ENCODE measurements at places on chromosomes 3 and 15. TPM values are rescaled to one million over a fixed set of nuclear protein-coding genes. Genes with fewer than 3 reads are reported as not detected.

The NGRN gene
- 31.0 TPM for total RNA-seq

The RGMA gene
- total RNA-seq: 0.47 TPM

The CHRNA7 gene
- not detected for total RNA-seq

The LRRC2 gene
- total RNA-seq: not detected

The SSR3 gene
- total RNA-seq: 128 TPM

The C3orf18 gene
- 3.8 TPM for total RNA-seq

- no peak for DNase-seq
Measured at GRCh38 chr15:91632981-91633380, 220.5 kb upstream of the SLCO3A1 start.

GRCh38 chr3:115254492-115255196 lies 107.6 kb upstream of the ZBTB20 start:
- DNase-seq: no peak

- DNase-seq: no peak
Measured at GRCh38 chr15:41491889-41492288, 1.8 kb upstream of the ITPKA start.

DNA sequence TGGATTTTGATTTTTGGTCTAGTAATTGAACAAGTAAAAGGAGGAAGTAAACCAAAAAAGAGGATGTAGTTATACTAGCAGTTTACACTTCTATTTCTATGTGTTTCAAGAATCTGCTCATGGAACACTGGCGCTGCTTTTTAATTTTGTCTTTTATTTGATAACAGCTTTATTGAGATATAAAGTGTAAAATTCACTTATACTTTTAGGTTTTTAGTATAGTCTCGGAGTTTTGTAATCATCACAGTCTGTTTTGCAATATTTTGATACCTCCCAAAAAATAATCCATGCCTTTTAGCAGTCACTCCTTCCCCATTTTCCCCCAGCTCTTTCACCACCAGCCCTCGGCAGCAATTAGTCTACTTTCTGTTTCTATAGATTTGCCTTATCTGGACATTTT lies 18.0 kb downstream of the UBE2E2 start:
- DNase-seq: no peak

GRCh38 chr3:72465853-72466252 lies 382.4 kb downstream of the SHQ1 start:
- no peak for DNase-seq

Data from activated naive CD4-positive, alpha-beta T cell treated with anti-CD3 and anti-CD28 coated beads for 36 hours (primary cell).